ENCODE measurements at places on chromosomes 5 and 9.

DNA sequence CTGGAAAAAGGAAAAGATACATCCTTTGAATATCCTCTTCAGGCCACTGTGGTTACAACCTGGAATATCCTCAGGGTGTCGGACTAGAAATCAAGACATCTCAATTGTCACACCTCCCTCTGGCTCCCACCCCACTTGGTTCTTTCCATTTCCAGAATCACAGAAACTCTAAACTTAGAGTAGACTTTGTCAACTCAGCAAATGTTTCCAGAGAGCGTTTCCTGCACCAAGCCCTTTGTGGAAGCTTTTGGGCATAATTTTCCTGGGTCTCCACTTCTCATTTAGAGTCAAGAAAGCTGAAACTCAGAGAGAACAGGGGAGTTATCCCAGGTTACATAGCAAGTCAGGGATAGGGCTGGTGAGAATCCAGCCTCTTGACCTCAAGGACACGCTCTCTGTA lies 108.8 kb downstream of the ASTN2 start:
- no peak for DNase-seq

GRCh38 chr9:113476511-113476916 lies 13.0 kb downstream of the RGS3 start:
- DNase-seq = no peak

GRCh38 chr5:68494771-68495170 lies 279.2 kb downstream of the PIK3R1 start:
- no peak for DNase-seq

GRCh38 chr9:79581388-79581787 lies 9.6 kb downstream of the TLE4 start:
- DNase-seq = no peak

GRCh38 chr9:82598241-82599039 lies 464.5 kb downstream of the RASEF start:
- DNase-seq = no peak

DNA sequence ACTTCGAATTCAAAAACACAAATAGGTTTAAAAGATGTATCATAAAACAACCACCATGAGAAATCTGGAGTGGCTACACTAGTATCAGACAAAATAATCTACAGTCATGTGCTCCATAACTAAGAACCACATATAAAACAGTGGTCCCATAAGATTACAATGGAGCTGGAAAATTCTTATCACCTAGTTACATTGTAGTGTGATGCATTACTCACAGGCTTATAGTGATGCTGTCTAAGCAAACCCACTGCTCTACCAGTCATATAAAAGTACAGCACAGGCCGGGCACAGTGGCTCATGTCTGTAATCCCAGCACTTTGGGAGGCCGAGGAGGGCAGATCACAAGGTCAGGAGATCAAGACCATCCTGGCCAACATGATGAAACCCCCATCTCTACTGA lies 160.1 kb downstream of the ROR2 start:
- no peak for DNase-seq

DNA sequence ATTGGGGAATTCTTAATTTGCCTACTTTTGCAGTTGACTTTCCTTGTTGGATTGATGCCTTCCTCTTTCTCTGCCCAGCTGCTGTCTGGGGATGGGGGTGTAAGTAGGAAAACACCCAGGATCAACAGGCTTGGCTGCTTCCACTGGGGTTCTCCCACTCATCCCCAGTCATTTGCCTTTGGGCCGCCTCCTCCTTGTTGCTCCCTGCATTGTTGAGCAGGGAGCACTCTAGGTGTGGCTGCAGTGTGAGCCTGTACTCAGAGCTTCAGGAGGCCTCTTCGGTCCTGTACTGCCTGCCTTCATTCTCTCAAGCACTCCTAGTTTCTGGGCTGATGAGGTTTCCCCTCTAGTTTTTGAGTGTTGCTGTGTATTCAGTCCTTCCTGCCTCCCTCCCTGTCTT lies 12.1 kb downstream of the RHOBTB3 start:
- DNase-seq = no peak

- no peak for DNase-seq
Observed at GRCh38 chr9:6054280-6055099, 39.1 kb upstream of the RANBP6 start.

DNA sequence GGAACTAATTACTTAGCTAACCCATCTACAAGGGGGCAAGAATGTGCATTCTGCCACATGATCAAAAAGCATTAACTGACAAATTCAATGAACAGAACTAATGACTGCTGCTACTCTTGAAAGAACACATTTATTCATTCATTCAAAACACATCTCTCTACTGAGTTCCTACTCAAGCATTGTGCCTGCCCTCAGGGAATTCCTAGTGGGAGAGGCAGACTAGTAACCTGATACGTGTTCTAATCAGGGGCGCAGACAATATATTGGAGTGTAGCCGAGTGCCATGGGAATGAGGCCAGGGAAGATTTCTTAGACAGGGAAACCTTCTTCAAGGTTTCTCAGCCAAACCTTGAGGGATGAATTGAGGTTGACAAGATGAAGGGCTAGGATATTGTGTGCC lies 56.7 kb upstream of the PAPPA start:
- DNase-seq = no peak

DNA sequence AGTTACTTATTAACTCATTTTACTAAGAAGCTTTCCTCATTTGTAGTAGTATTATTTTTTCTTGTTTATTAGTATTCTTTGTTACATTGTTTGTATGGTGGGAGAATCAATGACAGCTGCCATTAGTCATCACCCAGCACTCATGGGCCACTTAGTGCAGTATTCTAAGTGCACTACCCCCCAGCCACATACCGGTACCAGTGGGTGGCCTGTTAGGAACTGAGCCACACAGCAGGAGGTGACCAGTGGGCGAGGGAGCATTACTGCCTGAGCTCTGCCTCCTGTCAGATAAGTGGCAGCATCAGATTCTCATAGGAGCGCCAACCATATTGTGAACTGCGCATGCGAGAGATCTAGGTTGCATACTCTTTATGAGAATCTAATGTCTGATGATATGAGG lies 24.2 kb upstream of the CAMLG start:
- DNase-seq = no peak

GRCh38 chr5:158953929-158954534 lies 145.7 kb downstream of the EBF1 start:
- no peak for DNase-seq

DNA sequence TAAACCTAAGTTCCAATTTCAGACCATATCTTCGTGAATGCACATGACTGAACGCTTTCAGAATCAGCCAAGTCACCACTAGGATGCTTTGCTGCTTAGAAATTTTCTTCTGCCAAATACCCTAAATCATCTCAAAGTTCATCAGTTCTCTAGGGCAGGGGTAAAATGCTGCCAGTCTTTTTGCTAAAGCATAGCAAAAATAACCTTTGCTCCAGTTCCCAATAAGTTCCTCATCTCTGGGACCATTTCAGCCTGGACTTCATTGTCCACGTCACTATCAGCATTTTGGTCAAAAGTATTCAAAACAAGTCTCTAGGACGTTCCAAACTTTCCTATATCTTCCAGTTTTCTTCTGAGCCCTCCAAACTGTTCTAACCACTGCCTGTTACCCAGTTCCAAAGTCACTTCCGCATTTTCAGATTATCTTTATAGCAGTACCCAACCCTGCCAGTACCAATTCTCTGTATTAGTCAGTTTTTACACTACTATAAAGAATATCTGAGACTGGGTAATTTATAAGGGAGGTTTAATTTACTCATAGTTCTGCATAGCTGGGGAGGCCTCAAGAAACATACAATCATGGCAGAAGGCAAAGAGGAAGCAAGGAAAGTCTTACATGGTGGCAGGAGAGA lies 74.8 kb downstream of the NR3C1 start:
- no peak for DNase-seq

DNA sequence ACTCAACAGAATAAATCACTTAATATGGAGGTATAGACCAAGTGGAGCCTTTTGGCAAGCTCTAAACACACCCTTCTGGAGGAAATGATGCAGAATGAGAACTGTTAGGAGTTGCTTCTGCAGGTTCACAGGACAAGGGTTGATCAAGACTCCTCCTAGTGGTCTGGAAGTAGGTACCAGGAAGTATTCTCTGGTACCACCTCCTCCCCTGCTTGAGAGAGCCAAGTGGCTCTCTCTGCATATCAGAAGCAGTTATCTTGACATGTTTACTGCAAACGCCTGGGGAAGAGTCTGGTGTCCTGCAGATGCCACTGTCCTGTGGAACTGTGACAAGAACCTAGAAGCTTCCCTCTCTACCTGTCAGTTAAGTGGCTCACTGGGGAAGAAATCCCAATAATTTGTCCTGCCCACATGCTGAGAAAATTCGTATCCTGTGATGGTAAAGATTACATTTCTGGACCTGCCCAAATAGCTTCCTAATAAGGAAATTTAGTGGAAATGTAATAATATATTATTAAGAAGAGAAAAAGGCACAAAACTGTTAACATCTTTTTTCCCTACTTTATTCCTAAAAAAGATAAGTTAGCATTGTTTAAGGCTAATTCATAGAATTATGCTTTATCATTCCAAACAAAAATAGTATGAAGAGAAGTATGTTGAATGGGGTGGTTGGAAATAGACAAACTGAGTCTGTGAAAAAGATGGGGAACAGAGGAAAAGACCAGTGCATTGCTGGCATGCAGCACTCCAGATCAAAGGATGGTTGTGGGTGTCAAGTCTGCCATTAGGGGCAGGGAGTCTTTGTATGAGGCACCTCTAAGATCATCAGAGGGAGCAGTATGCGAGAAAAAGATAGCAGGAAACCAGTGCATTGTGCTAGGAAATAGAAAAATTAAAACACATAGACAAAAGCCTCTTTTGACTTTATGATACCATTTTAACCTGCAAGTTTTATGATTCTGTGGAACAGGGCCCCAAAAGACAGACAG lies 118.8 kb downstream of the CDC42SE2 start:
- DNase-seq = no peak

GRCh38 chr5:18010053-18010452 lies 375.8 kb downstream of the TAF11L14 start:
- DNase-seq = no peak

- no peak for DNase-seq
Observed at GRCh38 chr9:124928116-124928515, 12.8 kb downstream of the GOLGA1 start.

DNA sequence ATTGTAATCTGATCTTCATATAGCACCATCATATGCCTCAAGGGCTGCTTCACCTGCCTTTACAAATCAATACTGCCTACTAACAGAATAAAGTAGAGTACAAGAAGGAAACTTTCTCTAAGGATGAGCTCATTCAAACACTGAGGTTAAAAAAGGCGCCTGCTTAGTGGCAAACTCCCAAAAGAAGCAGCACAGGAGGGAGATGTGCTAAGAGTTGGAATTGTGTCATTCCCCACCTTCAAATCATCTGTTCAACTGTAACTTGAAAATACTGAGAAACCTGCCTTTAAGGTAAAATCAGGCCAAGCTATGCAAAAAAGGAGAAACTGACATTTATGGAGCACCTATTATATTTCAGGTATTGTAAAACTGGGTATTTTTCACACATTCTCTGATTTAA lies 560.6 kb downstream of the PTPRD start:
- no peak for DNase-seq

DNA sequence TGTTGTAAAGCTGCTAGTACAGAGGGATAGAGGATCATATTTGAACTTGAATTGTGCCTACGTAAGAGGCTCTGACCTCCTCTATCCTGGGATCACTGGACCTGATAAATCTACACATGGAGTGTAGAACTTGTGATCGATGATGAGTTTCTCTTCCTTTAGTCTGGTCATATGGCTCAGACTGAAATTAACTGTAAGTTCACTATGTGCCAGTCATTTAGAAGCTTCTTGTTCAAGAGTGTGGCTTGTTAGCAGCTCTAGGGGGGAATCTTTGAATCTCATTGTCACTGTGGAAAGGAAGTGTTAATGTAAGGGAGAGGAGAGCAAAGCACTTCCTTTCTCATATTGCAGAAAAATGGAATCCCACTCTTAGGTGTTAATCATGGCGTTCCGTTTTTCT lies 12.1 kb downstream of the ZBTB34 start:
- no peak for DNase-seq

- DNase-seq = no peak
Observed at GRCh38 chr9:120663380-120663779, 50.9 kb downstream of the MEGF9 start.

DNA sequence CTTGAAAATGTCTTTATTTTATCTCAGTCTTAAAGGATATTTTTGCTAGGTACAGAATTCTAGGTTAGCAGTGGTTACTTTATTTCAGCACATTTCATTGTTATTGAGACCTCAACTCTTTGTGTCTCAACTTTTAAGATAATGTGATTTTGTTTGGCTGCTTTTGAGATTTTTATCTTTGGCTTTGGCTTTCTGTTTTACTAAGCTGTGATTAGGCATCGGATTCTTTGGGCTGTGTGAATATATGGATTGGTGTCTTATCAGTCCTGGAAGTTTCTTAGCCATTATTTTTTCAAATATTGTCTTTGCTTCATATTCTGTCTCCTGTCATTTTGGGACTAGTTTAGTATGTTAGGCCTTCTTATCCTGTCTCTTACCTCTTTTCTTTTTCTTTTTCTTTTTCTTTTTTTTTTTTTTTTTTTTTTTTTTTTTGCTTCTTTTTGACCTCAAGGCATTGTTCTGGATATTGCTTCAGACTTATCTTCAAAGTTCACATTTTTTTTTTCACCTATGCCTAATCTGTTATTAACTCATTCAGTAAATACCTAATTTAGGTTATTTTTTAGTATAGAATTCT lies 20.1 kb upstream of the APC start:
- DNase-seq = no peak

- DNase-seq = no peak
Observed at GRCh38 chr5:20109326-20109725, 121.3 kb upstream of the CDH18 start.

DNA sequence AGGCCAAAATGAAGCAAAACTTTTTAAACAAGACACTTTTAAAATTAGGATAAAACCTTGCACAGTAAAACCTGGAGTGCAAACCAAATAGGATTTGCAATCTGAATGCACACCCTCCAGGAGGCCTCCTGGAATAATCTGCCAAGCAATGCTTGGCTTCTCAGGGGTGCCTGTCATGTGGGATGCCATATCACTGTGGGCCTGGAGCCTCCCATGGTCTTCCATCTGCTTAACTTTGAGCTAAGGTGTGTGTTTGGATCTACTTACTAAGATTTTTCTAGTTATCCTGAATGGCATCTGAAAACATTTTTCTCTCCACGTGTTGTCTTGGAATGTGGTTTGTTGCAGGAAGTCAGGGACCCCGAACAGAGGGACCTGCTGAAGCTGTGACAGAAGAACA lies 52.1 kb downstream of the RGS7BP start:
- no peak for DNase-seq

Measured in GM12891 (cell line).